ENCODE measurements at places on chromosomes 5 and 9. TPM values are rescaled to one million over a fixed set of nuclear protein-coding genes. Genes with fewer than 3 reads are reported as not detected.

- no peak overlapping the region for H3K27ac ChIP-seq
- H3K4me1 ChIP-seq, result no peaks in the 10 kb centered on the region
- no peak for DNase-seq
- H3K36me3 ChIP-seq, result no peaks in the 10 kb centered on the region
These were observed 51.3 kb upstream of the FREM1 start for GRCh38 chr9:14961372-14962068.

DNA sequence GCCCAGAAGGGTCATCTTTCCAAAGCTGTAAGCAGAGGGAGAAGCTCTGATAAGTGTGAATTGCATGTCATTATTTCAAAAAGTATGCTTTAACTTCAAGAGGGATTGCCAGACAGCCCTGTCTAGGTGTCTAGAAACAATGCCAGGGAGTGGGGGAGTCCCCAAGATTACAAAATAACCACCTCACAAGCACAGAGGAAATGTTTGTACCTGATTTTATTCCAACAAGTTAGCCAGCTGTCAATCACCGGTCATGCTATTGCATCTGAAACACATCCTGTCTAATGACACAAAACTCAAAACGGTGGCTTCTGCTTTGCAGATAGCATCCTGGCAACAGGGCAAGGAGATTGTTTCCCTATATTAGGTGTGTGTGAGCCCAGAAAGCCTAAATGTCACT is 154.2 kb upstream of the WWC1 start:
- no peaks in the 10 kb centered on the region for H3K27me3 ChIP-seq
- H3K27ac ChIP-seq, result no peak overlapping the region
- H3K4me1 ChIP-seq, result no peaks in the 10 kb centered on the region
- no peak overlapping the region for H3K4me3 ChIP-seq

DNA sequence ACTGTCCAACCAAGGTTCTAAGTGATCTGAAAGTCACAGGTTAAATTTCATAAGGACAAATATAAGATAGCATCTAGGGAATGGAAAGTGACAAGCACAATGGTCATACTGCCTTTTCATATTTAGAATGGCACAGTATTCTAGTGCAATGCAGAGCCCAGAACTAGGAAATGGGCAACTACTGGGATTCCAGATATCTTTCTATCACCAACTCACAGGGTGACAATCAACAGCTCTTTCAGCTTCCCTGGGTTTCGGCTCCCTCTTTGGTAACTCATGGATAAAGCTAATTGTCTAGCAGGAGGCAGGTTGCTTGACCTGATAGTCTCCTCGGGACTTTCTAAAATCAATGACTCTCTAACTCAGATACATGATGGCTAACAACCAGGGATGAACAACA is 60.4 kb downstream of the NR3C1 start:
- H3K36me3 ChIP-seq, result no peaks in the 10 kb centered on the region
- H3K4me1 ChIP-seq, result peaks cover 43% of the 10 kb centered on the region
- no peaks in the 10 kb centered on the region for H3K27me3 ChIP-seq
- DNase-seq, result no peak
- no peak overlapping the region for H3K4me3 ChIP-seq
- H3K27ac ChIP-seq, result no peak overlapping the region

SOHLH1 gene
- total RNA-seq, result not detected

GRCh38 chr9:20480249-20480648 is 142.1 kb downstream of the MLLT3 start:
- no peaks in the 10 kb centered on the region for H3K4me1 ChIP-seq
- H3K27me3 ChIP-seq, result no peaks in the 10 kb centered on the region

Data from upper lobe of right lung (tissue), 1 donor.